ENCODE measurements at places on chromosomes 13 and 19.

DNA sequence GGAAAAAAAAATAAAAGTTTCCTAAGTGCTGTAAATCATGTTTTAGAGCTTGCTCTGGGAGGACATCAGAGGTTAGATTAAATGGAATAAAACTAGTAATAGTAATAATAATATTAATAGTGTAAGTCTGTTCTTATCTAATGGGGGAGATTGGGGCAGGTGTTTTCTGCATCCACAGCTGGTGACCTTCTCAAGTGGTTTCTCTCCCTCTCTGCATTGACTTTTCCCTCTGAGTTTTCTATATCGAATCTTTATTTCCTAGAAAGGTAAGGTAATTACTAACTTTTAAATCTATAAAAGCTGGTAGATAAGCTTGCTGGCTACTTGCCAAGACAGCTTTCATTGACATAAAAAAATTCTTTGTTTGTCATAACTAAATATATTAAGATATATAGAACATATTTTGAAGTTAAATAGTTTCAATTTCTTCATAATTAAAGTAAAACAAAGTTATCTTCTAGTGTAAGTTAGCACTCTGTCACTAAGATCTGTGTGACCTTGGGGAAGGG is 49.6 kb upstream of the DIAPH3 start:
- no peak for DNase-seq

DNA sequence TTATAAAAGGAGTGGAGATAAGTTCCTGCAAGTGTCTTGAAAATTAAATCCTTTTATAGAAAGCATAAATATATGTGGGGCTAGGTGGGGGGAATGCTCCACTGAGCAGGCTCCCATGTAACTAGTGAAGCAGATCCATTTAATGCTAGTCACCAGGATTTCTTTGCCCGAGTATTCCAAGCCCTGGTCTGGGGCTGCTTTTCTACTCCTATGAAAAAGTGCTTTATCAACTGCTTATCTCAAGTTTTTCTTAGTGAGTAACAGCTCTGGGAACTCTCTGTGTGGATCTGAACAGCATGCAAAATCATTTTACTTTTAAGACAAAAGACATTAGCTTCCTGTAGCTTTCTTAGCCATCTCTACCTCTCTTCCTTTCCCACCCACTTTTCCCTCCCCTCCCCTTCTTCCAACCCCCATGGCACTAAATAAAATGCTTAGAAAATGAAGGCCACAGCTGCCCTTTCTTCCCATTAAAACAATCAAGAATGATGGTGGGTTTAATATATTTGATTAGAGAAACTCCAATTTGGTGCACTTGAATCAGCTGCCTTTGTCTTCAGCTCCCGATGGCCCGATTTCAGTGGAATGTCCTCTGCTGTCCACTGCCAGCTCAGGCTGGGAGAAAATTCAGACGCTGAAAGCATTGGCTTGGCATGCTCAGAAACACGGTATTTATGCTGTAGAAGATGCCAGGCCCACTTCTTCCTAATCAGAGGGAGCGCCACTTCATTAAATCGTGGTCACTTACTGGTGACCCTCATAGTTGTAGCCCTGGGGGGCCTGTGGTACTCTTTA is 475.1 kb downstream of the FOXO1 start:
- DNase-seq: no peak

- DNase-seq: no peak
These were observed 1146.2 kb upstream of the SPRY2 start for GRCh38 chr13:81487151-81487550.

- no peak for DNase-seq
These were observed 54.1 kb upstream of the SLITRK6 start for GRCh38 chr13:85853161-85853894.

DNA sequence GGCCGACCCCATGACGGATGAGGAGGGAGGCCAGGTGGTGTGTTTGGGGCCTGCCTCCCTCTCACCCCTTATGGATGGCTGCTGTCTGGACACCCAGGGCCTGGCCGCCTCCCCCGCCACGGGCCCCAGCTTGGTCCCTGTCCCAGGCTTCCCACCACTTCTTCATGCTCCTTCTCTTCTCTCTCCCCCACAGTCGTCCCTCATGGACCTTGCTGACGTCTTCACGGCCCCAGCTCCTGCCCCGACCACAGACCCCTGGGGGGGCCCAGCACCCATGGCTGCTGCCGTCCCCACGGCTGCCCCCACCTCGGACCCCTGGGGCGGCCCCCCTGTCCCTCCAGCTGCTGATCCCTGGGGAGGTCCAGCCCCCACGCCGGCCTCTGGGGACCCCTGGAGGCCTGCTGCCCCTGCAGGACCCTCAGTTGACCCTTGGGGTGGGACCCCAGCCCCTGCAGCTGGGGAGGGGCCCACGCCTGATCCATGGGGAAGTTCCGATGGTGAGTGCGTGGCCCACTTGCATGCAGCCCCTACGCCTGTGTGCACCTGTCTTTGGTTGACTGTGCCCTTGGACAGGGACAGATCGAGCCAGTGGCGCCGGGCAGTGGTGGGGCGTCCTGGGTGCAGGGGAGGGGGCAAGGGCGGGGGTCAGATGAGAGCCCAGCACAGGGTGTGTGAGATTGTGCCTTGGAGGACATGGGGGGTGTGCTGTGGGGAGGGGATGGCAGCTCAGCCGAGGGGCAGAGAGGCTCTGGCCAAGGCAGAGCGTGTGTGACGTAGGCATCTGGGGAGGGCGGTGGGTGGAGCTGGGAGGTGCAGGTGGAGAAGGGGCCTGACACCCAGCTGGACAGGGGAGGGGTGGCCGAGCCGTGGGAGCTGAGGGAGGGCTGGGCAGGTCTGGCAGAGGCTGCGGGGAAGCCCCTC is 16.8 kb downstream of the EPN1 start:
- DNase-seq: no peak

DNA sequence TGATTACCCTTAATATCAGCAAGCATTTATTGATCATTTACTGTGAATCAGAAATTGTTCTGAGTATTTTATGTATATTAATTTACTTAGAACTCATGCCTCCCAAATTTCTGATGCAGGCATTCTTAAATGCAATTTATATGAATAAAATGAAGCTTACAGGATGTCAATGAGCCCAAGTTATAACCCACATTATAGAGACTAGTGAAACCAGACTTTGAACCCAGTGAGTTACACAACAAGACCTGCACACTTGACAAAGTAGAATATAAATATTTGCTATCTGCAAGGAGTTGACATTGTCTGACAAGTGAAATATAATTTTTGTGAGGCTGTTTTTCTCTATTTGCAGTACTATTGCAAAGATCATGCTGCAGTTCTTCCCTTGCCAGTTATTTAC is 656.0 kb downstream of the GPC5 start:
- DNase-seq: no peak

DNA sequence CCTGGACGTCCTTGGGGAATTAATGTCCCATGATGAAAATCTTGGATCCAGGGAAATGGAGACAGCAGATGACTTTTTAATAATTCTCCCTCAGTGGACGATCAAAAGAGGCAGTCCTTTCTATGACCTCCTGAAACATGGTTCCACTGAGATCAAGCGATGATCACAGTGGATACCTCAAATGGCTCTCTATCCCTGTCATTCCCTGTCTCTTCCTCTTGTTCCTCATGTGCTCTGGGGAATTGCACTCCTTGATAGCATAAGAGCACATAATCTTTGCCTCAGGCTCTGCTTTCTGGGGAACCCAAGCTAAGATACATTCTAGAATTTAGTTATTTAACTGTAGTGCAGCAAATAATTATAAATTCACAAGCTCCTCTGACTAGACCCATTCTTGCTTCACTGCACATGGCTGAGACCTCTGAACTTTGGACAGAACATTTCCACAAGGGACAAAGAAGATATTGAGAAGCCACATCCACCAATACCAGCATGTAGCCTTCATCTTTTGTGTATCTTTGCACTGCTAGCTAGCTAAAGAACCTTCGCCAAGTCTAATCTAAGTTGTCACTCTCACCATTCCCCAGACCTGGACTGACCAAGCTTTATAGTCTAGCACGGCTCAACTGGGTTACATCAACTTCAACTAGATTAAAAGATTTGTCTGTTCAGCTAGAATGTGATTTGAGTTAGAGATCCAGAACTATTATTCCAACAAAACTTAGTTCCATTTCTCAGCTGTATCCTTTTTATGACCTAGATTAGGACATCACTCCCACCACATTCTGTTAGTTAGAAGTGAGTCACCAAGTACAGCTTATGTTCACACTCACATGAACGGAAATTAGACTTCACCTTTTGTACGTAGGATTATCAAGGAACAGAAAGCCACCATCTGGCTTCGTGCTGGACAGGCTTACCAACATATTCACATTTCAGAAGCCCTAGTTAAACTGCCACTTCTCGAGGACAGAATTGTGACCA is 142.7 kb downstream of the SUCLA2 start:
- DNase-seq: no peak

DNA sequence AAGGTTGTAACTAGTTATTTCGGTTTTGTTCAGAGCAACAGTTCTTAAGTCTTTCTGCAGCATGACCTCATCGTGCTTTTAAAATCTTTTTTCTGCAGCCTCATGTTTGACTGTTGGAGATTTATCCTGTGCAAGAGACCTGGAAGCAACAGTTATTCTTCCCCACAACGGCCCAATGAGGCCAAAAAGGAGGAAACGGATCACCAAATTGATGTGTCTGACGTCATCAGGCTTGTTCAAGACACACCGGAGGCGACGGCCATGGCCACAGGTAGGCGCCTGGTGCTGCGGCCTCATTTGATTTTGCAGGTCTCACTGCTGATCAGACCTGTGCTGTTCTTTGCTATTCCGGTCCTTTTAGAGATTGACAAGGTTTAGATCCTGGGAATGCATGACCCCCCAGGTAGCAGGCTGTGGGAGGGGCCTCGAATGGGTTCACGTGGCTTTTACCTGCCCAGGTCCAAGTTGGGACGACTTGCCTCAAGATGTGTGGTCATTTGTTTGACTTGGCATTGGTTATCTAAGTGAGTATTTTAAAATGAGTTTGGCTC is 66.8 kb upstream of the MCF2L start:
- DNase-seq: peak; percentile 44

- DNase-seq: no peak
These were observed 136.1 kb downstream of the KCTD12 start for GRCh38 chr13:76750126-76750525.

GRCh38 chr19:19661675-19662251 is 1.7 kb downstream of the ATP13A1 start:
- DNase-seq: peak; percentile 80
